ENCODE measurements at places on chromosomes 7 and 10.

- DNase-seq, result no peak
Observed at GRCh38 chr10:127802531-127803095, 65.6 kb downstream of the FOXI2 start.

- no peak for DNase-seq
Observed at GRCh38 chr10:69321039-69321715, 42.9 kb downstream of the HK1 start.

DNA sequence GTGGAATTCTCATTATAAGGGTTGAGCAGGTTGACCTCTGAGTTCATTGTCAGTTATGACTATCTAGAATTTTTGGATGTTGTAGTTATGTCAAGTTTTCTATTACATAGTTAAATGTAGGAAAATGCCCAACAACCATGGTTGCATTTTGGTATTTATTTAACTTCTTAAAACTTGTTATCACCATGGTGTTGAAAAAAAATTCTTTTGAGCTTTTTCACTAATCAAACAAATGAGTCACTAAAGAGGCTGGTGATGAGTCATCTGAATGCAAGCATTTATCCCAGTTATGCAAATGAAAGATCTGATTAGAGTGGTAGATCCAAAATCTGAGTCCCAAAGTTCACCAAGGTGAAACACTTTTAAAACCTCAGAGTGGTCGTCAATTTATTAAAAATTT, 624.7 kb upstream of the IGFBP3 start:
- DNase-seq, result no peak

DNA sequence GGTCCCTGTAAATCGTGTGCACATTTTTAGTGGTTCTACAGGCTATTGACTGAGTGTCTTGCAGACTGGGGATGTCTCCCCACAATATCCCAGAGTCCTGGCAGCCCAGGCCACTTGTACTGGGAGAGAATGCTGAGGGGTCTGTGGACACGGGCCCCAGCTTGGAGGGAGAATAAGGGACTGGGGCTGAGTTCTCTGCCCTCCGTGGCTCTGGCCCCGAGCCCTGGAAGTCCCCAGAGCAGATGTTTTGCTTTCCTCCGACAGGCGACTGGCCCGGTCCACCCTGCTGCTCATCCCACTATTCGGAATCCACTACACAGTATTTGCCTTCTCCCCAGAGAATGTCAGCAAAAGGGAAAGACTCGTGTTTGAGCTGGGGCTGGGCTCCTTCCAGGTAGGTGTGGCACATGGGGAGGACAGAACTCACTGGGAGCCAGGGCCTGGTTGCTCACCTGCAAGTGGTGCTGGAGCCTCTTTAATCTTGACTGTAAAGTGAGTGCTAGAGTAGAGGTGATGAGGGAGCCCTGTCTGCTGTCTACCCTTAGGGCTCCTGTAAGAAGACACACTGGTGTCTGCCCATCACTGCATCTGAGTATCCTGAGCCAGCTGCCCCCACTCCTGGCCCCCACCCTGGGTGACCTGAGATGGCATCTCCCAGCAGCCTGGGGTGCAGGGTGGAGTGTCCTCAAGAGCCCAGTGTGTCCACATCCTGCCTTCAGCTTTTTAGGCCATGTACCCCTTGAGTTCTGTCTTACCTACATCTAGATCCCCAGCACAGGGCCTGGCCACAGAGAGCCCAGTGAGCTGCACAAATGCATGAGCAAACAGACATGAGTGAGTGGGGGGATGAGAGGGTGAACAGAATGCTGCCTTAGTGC, 51.1 kb downstream of the ADCYAP1R1 start:
- no peak for DNase-seq

GRCh38 chr7:20298486-20298901, 32.2 kb upstream of the ITGB8 start:
- DNase-seq, result no peak

DNA sequence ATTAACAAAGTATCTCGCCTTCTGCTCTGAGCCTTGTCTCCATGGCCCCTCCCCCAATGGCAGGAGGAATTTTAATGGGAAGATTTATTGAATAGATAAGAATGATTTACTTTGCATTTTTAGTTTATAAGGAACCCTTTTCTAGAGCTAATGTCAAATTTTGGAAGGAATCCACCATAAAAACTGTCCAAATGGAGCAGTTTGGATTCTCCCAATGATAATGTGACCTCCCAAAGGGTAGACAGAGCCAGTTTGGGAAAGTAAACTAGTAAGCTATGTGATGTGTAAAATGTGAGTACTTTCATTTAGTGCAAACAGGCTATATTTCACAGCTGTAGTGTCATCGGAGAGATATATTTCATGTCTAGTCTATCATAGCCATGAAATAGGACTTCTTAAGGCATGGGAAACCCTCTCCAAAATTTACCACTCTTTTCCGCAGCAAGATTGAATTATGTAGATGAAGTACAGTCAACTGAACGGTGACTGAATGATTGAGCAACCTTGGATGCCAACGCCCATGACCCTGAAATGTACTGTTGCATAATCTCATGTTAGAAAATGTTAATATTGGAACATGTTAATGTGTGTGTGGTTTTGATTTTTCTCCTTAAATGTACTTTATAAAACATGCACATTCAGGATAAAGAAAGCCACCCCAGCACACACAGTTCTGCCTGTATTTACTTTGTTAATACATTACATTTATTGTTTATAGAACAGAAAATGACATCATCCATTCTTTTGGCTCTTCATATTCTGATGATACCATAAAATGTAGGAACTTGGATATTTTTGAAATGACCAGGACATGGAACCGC, 140.6 kb downstream of the NRP1 start:
- no peak for DNase-seq

DNA sequence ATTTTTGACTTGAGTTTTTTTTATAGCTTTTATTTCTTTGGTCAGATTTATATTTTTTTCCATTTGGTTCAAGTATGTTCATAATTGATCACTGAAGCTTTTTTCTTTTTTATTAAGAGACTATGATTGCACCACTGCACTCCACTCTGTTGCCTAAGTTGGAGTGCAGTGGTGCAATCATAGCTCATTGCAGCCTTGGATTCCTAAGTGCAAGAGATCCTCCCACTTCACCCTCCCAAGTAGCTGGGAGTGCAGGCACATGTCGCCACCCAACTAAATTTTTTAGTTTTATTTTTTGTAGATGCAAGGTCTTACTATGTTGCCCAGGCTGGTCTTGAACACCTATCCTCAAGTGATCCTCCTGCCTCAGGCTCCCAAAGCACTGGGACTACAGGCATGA, 97.7 kb upstream of the KIF5B start:
- no peak for DNase-seq

DNA sequence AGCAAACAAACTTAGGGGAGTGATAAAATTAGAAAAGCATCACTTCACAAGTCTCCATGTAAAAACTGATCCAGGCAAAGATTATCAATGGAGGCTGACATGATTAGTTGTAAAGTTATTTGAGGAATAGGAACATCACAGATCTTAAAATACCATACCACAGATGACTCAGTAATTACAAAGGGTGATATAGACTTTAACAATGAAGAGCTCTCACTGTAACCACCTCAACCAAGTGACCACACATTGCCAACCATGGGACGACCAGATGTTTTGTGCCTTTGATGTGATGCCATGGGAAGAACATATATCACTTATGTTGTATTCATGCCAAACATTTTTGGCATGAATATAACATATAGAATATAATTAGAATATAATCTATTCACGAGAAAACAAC, 11.7 kb downstream of the AASS start:
- DNase-seq, result no peak

GRCh38 chr10:127854769-127855590, 37.8 kb downstream of the CLRN3 start:
- DNase-seq, result no peak

Data from activated CD4-positive, alpha-beta T cell treated with anti-CD3 and anti-CD28 coated beads, Interleukin-2, amount 50 U/mL, for 1 hour (primary cell).